ENCODE measurements at places on chromosomes 4 and X. TPM values are rescaled to one million over a fixed set of nuclear protein-coding genes. Genes with fewer than 3 reads are reported as not detected.

The TLR3 gene
- total RNA-seq = 0.06 TPM

The RPS6KA6 gene
- 0.38 TPM for total RNA-seq

The PABPC5 gene
- not detected for total RNA-seq

The TLL1 gene
- not detected for total RNA-seq

The TCEAL5 gene
- total RNA-seq = not detected

The NDST4 gene
- total RNA-seq = not detected

The REELD1 gene
- total RNA-seq = 0.08 TPM

The ZCCHC18 gene
- total RNA-seq = 5.1 TPM

The TSC22D3 gene
- total RNA-seq = 17.6 TPM

The OTC gene
- total RNA-seq = not detected

The BCORL1 gene
- total RNA-seq = 12.6 TPM

The HTATSF1 gene
- total RNA-seq = 43.6 TPM

The GAGE12H gene
- not detected for total RNA-seq

The ACE2 gene
- total RNA-seq = not detected

The MUC7 gene
- not detected for total RNA-seq

The CNGA1 gene
- not detected for total RNA-seq
